ENCODE measurements at places on chromosomes 2 and 18.

GRCh38 chr2:124663645-124663997 is 638.5 kb downstream of the CNTNAP5 start:
- DNase-seq = no peak

DNA sequence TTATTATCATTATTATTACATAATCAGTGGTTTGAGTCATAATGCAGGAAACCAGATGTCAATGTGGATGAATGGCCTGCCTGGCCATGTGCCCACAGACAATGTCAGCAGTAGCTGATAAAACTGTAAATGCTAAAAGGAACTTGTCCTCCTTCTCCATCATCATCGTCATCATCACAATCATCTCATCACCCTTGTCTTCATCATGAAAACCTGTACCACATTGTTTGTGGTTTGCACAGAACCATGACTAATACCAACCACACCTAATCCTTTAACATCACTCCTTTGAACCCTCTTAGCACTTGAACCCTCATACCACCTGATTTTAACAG is 96.0 kb downstream of the HNMT start:
- peak; percentile 84 for DNase-seq

GRCh38 chr2:37244017-37244416 is 12.6 kb downstream of the NDUFAF7 start:
- DNase-seq = no peak

DNA sequence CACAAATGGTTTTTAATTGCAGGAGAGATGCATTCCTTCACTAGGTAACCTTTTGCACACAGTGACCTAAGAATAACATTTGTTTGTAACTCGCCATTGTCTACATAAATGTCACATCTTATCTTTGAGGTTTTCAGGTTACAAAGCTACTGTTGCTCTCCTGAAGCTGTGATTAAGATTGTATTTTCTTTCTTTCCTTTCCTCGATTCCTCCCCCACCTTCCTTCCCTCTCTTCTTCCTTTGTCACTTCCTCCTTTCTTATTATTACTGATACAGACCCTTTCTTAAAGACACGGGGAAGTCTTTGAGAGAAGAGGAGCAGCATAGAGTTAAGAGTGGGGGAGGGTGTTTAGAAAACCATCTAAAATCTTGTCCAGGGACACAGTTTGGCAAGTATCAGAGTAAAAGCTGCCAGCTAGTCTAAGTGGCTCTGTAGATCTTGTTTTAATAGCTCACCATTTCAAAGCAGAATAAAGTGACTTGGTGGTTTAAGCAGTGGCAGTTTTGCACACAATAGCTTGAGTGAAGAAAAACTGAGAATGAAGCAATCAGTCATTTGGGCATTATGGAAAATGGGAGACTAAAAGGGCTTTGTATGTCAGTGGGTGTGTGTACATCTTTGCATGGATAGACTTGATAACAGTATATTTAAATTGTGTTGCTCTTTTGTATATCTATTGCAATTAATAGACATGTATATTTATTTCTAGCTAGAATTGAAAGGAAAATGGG is 10.9 kb downstream of the CERS6 start:
- no peak for DNase-seq

Data from stromal cell of bone marrow (primary cell).